ENCODE measurements at places on chromosomes 12 and 14. TPM values are rescaled to one million over a fixed set of nuclear protein-coding genes. Genes with fewer than 3 reads are reported as not detected.

The SLC39A5 gene
- not detected for total RNA-seq

The MYO1H gene
- not detected for total RNA-seq

The NKX2-1 gene
- total RNA-seq, result not detected

The SH2B3 gene
- 44.1 TPM for total RNA-seq

The ARHGAP5 gene
- 88.9 TPM for total RNA-seq

The ADSS1 gene
- total RNA-seq, result 7.3 TPM

The OR4E2 gene
- not detected for total RNA-seq

The CCDC184 gene
- total RNA-seq, result 0.97 TPM

The KRT6C gene
- not detected for total RNA-seq

The C1S gene
- total RNA-seq, result 222 TPM

The CPNE6 gene
- total RNA-seq, result not detected

The B4GALNT1 gene
- 5.7 TPM for total RNA-seq

The CCDC88C gene
- total RNA-seq, result under 0.01 TPM

The CYP27B1 gene
- total RNA-seq, result 1.2 TPM

The CEP128 gene
- total RNA-seq, result 7.4 TPM

The ZDHHC22 gene
- not detected for total RNA-seq

The OAS2 gene
- total RNA-seq, result 26.6 TPM

The GPR135 gene
- 4.7 TPM for total RNA-seq

The TMEM119 gene
- 904 TPM for total RNA-seq

The NPFF gene
- total RNA-seq, result not detected

The GALNT16 gene
- 4.0 TPM for total RNA-seq

The TSPAN19 gene
- total RNA-seq, result not detected

The RNF212B gene
- total RNA-seq, result not detected

The PNP gene
- 13.4 TPM for total RNA-seq

The P2RX7 gene
- 2.4 TPM for total RNA-seq

The FSCB gene
- not detected for total RNA-seq

The BEGAIN gene
- total RNA-seq, result not detected

The ETNK1 gene
- total RNA-seq, result 37.5 TPM

The GPR137C gene
- 0.12 TPM for total RNA-seq

The SDR9C7 gene
- not detected for total RNA-seq

The TMEM63C gene
- total RNA-seq, result under 0.01 TPM

The DDX54 gene
- 45.2 TPM for total RNA-seq

The TPPP2 gene
- not detected for total RNA-seq

The GXYLT1 gene
- 9.2 TPM for total RNA-seq

The GDF3 gene
- not detected for total RNA-seq

The SRRM4 gene
- not detected for total RNA-seq

The NANOG gene
- not detected for total RNA-seq

The NDRG2 gene
- total RNA-seq, result 1.5 TPM

The KLRC2 gene
- not detected for total RNA-seq

The GALNT9 gene
- not detected for total RNA-seq

The RPAP3 gene
- 12.9 TPM for total RNA-seq

The KIF5A gene
- 2.7 TPM for total RNA-seq
